Umbilical cord (tissue), 2 donors: ENCODE measurements at places on chromosomes 2 and 18. TPM values are rescaled to one million over a fixed set of nuclear protein-coding genes. Genes with fewer than 3 reads are reported as not detected.

The IL36B gene
- total RNA-seq: 2.4 TPM

DNA sequence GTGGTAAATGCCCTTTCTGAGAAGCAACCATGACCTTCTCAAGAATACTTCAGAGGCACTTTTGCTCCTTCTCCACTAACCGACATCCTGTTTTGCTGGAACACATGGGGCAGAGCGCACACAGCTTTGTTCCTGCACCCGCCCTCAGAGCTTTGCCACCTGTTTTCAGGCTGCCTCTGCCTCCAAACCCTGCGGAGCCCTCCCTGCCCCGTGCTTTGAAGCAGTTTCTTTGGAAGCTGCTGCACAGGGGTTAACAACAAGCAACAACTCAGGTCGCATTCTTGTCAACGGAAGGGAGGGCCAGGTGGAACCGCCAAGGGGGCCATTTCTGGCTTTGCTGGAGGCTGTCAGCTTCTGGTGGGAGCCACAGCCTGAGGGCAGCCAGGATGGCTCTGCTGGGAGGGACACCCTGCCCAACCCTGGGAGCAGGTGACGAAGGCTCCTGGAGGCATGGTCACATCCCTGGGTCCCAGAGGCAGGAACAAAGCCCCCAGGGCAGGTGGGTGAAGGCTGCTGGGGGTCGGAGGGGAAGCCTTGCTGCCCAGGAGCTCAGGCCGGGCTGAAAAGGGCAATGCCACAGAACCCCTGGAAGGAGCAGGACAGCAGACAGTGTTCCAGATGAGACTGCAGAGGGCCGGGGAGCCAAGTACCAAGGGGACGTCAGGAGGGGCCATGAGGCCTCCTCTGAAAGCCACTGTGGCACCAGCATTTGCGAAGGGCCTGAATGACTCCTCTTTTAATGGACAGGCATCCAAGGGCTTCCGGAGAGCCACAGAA is 46.8 kb downstream of the MRPS5 start:
- DNase-seq: no peak

DNA sequence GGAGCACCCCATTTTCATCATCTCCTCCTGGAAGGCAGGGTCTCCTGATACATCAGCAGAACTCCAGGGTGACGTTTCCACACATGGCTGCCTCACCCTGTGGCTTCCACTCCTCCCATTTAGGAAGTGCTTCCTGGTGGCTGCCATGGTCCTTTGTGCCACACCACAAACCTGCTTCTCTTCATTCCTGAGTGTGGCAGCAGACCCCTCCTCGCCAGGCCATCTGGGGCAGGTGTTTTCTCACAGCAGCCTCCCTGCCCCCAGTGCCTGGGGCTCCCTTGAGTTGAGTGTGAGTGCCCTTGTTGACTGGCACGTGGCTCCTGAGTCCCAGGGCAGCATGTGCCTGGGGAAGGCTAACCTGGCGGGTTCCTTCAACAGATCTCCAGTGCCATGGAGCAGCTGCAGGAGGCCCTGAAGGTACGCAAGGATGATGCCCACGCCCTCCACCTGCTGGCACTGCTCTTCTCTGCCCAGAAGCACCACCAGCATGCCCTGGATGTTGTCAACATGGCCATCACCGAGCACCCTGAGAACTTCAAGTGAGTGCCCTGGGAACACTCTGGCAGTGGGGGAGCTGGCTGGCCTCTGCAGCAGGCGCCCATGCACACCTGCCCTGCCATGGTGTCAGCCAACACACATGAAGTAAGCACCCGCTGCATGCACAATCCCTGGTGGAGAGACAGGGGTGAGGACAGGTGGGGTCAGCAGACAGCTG is 113.4 kb upstream of the MCFD2 start:
- DNase-seq: no peak

DNA sequence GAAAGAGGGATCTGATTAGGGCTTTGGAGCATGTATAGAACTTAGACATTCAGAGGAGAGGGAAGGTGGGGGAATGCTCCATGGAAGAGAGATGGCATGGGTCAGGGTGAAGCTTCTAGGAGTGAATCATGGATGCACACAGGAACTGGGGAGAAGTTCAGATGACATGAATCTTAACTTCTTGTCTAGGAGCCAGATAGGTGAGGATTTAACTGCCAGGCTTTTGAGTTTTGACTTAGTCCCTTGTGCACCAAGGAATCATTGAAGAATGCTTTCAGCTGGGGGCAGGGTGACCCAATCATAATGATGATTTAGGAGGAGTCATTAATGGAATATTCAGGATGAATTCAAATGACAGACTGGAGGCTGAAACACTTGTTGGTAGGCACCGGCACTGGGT is 48.7 kb downstream of the ACYP2 start:
- DNase-seq: no peak

DNA sequence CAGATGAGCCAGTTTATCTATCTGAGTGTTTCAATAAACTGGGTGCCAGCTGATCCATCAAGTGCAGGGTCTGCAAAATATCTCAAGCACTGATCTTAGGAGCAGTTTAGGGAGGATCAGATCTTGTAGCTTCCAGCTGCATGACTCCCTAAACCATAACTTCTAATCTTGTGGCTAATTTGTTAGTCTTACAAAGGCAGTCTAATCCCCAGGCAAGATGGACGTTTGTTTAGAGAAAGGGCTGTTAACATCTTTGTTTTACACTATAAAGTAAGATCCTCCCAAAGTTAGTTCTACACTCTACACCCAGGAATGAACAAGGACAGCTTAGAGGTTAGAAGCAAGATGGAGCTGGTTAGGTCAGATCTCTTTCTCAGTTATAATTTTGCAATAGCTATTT is 28.7 kb upstream of the HNMT start:
- DNase-seq: no peak

DNA sequence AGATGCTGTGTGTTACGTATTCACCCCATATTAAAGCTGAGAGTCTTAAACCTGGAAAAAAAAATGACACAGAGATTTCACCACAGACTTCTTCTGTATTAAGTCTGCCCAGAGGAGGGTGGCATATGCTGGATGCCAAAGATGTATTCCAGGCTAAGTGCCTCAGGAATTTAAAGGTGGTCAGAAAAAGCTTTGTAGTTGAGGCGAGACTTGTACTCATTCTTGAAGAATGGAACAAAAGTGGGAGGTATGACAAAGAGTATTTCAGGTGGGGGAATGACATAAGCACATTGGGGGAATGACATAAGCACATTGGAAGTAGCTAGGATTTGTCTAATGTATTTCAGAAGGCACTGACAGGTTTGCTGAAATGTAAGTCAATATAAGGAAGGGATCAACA is 98.6 kb downstream of the BABAM2 start:
- DNase-seq: no peak

GRCh38 chr2:158187908-158188307 is 86.2 kb downstream of the UPP2 start:
- DNase-seq: no peak

- no peak for DNase-seq
Measured at GRCh38 chr2:181662287-181662686, 5.4 kb upstream of the CERKL start.
